ENCODE measurements at places on chromosomes 6 and 20. TPM values are rescaled to one million over a fixed set of nuclear protein-coding genes. Genes with fewer than 3 reads are reported as not detected.

GRCh38 chr6:74879234-74879633 lies 326.6 kb downstream of the COL12A1 start:
- DNase-seq, result no peak

GRCh38 chr20:6579824-6580223 lies 187.7 kb upstream of the BMP2 start:
- DNase-seq, result no peak

- no peak for DNase-seq
Observed at GRCh38 chr6:14721103-14721758, 524.6 kb upstream of the JARID2 start.

RAB5IF gene
- total RNA-seq, result 64.3 TPM

DNA sequence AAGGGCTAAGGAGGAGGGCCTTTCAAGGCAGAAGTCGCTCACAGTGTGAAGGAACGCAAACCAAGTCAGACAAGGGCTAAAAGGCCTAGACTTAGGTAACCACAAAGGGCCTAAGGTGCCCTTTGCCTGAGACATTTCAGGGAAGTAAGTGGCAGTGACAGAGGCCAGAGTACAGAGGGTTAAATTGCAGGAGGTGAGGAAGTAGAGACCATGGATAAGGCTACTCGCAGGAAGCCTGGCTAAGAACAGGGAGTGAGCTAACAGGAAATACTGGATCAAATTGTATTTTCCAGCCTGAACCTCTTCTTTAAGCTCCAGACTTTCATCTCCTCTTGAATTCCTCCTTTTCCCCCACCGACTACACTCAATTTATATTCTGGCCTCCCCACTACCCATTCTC lies 16.6 kb downstream of the ZHX3 start:
- DNase-seq, result no peak

DNA sequence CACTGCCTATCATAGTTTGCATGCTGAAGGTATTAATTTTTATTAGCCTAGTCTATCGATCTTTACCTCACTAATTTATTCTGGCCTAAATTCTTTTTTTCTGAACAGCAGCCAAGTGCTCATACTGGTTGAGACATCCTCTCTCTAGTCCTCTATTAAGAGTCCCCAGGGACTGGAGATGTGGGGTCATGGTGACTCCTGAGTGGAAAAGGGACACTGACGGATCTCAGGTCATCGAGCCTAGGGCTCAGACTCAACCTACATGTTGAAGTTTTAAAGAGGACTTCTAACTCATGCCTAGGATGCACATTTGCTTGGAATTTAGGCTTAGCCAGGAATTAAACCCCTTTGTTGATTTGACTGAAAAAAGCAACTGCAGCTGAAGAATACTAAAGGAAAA lies 378.1 kb downstream of the BTBD9 start:
- no peak for DNase-seq

CLPSL2 gene
- total RNA-seq, result not detected

DNA sequence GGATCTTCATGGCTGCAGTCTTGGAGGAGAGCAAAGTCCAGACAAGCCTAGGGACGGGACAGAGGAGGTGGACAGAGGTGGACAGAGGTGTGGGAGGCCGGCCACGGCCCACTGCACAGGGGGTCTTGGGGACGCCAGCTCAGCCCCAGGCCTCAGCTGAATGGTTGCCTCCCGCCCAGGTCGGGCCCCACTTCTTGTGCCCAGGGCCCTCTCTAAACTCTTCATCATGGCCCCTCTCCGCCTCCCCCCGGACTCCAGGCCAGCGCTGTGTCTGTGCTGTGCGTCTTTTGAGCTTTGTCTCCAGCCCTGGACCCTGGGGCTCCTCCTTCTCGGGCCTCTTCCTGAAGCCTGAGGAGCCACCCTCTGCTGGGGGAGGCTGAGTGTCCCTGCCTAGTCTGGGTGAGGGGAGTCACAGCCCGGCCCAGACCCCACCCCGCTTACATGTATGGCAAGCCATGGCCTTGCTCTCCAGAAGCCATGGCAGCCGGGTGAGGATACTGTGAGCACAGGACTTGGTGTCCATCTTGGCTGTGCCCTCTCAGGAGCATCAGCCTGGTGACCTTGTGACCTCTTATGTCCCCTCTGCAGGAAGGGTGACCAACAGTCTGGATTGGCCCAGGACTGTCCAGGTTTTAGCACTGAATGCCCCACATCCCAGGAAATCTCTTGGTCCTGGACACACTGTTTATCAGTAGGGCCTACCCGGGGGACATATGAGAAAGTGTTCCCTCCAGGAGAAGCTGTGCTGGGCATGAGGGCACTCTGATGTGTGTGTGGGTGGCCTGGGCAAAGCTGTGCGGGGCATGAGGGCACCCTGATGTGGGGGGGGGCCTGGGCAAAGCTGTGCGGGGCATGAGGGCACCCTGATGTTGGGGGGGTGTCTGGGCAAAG lies 9.4 kb upstream of the NPBWR2 start:
- no peak for DNase-seq

- no peak for DNase-seq
Observed at GRCh38 chr6:69096681-69097080, 461.6 kb downstream of the ADGRB3 start.

GRCh38 chr6:39396854-39397253 lies 74.4 kb upstream of the KCNK16 start:
- no peak for DNase-seq

DNA sequence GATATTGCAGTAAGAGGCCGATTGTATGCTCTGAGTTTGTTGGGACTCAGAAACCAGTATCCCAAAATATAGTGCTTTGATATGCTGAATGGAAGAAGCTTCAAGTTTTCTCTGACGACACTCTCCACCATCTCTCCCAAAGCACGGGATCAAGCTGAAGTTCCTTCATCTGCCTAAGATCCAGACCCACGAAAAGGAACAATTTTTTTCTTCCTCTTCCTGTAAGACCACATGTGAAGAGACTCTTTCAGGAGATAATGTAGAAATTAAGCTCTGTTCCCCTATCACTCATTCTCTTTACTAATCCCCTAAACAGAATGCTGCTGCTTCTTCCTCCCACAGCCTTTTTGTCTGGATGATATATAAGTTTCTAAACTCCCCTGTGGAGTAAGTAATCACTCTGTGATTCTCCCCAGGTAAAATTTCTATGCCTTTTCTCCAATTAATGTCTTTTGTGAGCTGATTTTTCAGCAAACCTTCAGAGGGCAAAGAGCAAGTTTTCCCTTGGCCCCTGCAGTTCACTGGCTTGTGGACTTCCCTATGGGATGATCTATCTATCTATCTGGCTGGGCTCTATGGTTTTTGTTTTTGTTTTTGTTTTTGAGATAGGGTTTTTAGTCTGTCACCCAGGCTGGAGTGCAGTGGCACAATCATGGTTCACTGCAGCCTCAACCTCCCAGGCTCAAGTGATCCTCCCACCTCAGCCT lies 13.5 kb upstream of the PNRC1 start:
- no peak for DNase-seq

- no peak for DNase-seq
Observed at GRCh38 chr6:89952105-89952671, 57.9 kb downstream of the GJA10 start.
